Eye (tissue), 1 donor: ENCODE measurements at places on chromosomes 12 and 14.

DNA sequence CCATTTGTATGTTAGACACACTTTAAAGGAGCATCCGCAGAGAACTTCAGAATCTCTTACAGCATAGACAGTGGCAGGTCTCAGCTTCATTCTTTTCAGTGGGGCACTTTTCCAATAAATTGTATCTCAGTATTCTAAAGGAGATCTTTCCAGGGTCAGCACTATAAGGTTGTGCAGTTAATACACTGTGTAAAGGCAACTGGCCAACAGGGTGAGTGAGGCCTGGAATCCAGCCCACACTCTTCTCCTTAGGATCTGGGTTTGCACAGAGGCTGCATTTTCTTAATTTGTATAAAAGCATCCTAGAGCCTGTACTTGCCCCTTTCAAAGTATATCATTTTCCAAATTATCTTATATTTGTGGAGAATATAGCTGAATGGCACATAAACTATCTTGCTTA lies 94.2 kb downstream of the MYF5 start:
- DNase-seq: no peak

GRCh38 chr14:33452995-33453394 lies 497.9 kb downstream of the EGLN3 start:
- no peak for DNase-seq

DNA sequence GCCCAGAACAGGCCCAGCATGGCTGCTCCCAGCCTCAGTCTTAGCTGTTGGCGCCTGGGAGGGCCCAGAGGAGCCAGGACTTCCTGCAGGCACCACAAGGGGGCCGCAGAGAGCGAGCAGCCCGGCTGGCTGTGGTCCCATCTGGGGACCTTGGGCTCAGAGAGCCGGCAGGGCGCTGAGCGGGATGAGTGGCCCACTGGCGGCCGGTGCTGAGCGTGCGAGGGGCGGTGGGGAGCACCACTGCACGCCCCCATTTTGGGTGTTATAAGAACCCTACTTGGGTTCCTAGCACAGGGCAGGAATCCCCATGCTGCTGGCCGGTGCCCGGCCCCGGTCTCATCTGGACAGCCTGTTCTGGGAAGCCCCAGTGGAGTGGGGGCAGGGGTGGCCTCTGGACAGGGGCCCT lies 25.9 kb upstream of the CRIP2 start:
- peak; percentile 83 for DNase-seq

DNA sequence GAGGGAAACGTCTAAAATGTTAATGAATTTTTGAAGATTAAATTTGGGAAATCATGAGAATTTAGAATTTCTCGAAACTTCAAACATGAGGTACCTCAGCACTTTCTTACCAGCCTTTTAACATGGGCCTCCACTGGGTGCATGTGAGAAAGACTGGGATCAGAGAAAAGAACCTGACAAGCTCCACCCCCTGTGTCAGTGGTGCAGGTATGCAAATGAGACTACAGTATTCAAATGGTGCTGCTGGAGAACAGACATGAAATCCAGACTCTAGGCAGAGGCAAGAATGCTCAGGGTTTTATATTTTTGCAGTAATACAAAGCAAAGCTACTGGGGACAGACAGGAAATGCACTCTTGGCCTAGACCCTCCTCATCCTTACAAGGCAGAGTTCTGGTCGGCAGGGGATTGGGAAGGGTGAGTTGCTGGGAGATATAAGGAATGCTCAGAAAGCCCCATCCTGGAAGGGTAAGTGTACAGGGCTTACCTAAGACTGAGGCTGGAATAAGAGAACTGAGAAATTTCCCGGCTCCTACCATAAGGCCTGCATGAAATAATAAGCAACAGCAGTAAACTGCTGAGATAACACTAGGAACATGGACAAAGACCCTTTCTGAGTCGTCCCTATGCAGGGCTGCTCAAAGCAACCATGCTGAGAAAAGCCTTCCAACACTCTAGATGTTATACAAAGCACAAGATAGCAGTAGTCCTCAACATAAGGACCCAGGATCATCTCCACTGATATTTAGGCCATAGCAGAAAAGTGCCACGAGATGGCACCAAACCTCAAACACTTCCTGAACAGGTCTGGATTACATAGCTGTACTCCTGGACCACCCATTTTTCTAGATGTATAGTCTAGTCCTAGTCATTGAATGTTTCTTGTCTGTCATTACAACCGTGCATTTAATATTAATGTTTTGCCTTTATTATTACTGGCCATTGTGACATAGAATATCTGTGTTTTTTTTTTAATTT lies 260.8 kb downstream of the RASSF9 start:
- peak; percentile 81 for DNase-seq

GRCh38 chr14:36067428-36068187 lies 108.9 kb downstream of the PTCSC3 start:
- peak; percentile 10 for DNase-seq

DNA sequence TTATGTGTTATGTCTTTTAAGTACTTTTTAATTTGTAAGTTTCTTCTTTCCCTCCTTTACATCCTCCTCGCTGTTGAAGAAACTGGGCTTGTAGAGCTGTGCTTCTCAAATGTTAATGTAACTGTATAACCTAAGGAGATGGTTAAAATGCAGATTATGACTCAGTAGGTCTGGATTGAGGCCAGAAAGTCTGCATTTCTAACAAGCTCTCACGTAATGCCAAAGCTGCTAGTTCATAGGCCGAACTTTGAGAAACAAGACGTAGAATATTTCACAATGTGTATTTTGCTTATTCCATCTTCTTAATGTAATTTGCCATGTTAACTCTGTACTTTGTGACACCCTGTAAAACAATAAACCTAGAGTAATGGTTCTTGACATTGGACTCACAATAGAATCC lies 193.3 kb upstream of the SYT1 start:
- no peak for DNase-seq

- DNase-seq: no peak
These were observed 6.5 kb downstream of the NECAP1 start for GRCh38 chr12:8088574-8088973.

DNA sequence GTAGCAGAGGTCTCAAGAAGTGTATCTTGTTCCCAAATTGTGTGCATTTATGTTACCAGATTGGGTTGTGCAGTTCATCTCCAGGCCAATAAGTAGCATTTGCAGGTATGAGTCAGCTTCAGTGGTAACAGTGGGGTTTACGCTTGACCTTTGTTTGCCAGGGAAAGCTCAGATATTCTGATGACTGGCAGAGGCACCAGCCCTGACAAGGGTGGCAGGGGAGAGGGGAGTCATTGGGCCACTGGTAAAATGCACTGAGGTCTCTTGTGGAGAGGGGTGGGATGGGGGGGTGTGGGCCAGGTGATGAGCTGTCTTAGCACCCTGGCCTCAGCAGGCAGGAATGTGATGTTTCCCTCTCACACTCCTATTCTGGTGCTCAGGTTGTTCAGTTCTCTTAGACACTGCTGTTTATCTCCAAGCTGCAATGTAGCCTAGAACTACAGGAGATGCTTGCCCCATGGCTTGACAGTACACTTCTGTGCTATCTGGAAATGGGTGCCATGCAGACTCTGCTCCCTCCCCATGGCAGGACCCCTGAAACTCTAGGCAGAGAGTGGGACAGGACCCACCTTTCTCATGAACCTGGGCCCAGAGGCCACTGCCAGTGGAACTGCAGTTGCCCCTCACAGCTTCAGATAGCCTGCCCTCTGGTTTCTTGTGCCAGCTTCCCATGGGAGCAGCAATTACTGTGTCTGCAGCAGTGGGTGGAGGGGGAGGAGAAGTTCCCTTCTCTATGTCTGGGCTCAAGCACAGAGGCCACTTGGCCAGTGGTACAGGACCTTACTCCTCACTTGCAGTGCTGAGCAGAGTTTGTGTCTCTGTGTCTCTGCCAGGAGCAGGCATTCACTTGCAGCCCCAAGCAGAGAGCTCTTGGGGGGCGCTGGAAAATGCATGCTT lies 31.9 kb downstream of the USP15 start:
- no peak for DNase-seq

DNA sequence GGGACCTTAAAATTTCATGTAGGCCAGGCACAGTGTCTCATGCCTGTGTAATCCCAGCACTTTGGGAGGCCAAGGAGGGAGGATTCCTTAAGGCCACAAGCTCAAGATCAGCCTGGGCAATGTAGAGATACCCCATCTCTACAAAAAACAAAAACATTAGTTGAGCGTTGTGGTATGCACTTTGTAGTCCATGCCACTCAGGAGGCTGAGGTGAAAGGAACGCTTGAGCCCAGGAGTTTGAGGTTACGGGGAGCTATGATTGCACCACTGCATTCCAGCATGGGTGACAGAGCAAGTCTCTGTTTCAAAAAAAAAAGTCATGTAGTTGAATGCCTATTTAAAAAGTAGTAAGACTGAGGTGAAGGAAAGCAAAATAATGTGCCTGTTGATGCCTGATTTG lies 83.5 kb downstream of the TTC6 start:
- DNase-seq: no peak

DNA sequence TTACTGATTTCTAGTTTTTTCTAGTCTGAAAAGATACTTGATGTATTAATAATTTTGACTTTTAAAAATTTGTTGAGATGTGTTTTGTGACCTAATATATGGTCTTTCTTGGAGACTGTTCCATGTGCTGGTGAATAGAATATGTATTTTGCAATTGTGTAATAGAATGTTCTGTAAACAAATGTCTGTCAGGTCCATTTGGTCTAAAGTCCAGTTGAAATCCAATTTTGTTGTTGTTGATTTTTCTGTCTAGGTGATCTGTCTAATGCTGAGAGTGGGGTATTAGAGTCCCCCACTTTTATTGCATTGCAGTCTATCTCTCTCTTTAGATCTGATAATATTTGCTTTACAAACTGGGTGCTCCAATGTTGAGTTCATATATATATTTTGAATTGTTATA lies 175.8 kb downstream of the RPAP3 start:
- no peak for DNase-seq

DNA sequence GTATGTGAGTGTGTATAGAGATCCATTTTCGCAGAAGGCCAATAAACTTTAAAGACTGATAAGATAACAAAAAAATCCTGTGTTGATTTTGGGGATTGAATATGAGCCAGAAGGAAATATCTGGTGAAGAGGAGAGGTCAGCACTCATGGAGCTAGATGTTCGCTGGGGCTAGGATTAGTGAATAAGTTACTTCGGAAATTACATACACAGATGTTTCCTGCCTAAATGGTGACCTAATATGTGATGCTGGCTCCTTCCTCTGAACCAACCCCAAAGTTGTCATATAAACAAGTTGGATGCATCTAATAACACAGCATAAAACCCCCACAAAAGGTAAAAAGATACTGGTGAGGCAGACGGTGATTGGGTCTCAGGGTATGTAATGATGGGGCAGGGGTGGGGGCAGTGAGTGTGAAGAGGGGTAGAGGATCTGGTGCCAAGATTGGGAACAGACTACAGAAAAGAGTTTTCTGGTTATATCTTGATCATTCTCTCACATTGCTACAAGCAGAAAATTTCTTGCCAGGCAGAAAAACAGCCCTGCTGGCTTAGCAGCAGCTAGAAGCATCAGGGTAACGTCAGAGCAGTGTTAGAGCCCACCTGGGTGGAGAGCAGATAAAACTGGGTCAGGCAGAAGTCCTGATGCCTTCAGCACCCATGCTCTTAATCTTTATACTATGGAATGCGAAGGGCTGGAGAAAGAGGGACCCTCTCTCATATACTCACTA lies 140.4 kb upstream of the GZMB start:
- DNase-seq: no peak

DNA sequence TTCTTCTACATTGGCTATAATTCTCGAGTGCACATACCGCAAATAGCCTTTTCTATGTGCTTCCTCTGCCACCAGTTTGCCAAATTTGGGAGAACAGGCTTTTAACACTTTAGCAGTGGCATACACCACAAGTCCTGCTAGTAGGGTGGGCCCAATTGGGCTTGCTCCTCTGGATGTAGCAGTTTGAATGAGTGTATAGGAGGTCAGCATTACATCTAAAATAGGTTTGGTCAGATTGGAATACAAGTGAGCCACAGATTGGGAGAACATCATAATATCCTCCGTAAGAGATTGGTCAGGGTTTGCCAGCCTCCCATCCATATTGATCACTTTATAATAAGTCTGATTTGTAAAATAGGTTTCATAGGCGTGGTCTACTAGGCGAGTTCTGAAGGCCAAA lies 902 bp downstream of the ABCD2 start:
- DNase-seq: no peak

- no peak for DNase-seq
These were observed 190.1 kb downstream of the SLC41A2 start for GRCh38 chr12:104768033-104768432.

DNA sequence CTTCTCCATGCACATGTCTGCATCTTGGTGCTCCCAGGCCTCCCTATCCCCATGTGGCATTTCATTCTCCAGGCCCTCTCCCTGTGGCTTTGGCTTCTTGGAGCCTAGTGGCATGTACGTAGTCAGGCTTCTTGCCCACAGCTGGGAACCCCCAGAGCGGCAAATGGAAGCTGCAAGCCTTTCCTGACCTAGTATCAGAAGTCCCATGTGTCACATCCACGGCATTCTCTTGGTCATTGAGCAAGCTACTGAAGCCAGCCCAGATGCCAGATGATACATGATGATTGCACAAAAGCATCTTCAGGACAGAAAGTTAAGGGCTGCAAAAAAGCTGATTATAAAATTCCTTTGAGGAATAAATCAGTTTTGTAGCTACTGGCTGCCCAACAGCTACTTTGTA lies 154.9 kb downstream of the PELI2 start:
- no peak for DNase-seq

GRCh38 chr12:132427174-132427768 lies 62.7 kb upstream of the FBRSL1 start:
- DNase-seq: no peak

DNA sequence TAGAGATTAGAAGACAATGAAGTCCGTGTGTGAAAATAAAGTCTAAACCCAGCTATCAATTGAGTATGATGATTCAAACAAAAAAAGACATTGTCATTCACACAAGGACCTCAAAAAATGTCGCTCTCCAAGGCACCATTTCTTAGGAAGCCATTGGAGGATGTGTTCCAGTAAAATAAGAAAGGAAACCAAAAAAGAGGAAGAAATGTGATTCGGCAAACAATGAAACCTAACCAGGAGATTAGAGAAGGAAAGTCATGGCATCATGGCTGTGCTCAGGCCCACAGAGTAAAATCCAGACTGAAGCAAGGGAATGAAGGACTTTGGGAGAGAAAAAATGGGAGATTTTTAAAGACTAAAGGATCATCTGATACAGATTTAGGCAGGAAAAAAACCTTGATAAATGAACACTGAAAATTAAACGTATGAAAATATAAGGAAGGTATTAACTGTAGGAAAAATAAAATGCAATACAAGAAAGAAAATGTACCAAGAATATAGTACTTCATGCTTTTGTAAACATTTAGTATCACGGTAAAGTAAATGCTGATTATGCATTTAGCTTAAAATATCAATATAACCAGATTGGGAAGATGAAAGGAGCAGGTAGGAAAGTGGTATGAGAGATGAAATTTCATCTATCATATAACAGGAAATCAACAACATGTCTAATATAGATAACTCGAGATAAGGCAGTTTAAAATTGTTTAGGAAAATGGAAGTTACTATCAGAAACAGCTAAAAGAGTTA lies 38.2 kb upstream of the MTHFD1 start:
- no peak for DNase-seq

DNA sequence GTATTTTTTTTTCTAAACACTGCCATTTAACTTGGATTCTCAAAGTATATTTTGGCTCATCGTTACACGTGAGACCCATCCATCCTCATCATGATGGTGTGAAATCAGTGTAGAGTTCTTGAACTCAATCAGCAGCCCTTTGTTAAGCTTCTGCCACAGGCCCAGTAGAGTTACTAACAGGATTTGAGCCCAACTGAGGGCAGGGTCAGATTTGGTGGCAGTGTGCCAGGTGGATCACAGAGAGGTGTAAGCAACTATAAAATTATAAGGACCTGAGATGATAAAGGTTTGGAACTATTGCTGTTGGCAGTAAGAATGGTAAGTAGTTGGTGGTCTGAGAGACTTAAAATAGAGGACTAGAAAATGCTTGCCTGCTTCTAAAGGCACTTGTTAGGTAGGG lies 72.8 kb downstream of the RASSF8 start:
- no peak for DNase-seq

- DNase-seq: no peak
These were observed 223.7 kb downstream of the TMTC2 start for GRCh38 chr12:82910246-82910893.
